Fibroblast of skin of right quadriceps (primary cell): ENCODE measurements at places on chromosomes 6 and 20.

- DNase-seq = no peak
Observed at GRCh38 chr6:121190122-121190521, 144.2 kb downstream of the TBC1D32 start.

DNA sequence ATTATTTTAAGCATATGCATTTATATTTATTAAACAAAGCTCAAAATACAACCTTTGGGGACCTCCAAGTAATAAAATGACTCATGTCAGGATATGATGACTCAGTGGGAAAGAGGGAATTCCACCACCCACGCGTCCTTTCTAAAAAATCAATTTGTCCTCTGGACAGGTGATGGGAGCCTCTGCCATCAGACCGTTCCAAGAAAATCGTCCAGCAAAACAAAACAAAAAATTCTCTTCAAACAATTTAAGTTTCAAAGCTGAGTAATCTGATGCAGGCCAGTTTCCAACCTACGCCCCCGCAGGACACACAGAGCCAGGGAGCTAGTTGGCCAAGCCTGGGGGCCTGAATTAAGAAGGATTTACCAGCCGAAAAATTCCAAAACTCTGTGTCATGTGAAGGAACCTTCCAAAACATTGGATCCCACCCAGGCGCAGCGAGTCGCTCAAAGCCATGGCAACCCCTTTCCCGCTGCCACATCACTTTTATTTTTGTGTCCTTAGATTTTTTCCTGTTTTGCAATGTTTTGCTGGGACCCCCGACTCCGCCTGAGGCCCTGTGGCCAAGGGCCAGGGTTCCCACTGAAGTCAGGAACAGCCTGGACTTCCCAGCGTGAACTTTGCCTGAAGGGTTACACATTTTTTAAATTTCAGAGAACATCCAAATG lies 95.3 kb downstream of the NFATC2 start:
- DNase-seq = peak; percentile 97

DNA sequence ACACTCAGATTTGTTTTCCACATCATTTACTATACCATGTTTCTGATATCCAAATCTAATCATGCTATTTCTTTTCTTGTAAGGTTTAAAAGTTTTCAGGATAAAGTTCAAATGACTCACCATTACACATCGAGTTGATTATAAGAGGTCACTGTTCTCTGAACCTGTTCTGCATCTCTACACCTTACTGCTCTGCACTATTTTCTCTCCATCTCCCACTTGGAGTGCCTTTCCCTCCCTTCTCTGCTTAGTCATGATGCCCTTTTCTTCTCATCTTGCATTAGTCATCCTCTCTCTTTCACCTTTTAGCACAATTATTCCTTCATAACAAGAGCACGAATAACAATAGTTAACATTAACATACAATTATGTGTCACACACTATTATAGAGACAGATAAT lies 37.5 kb upstream of the FUT9 start:
- DNase-seq = no peak

DNA sequence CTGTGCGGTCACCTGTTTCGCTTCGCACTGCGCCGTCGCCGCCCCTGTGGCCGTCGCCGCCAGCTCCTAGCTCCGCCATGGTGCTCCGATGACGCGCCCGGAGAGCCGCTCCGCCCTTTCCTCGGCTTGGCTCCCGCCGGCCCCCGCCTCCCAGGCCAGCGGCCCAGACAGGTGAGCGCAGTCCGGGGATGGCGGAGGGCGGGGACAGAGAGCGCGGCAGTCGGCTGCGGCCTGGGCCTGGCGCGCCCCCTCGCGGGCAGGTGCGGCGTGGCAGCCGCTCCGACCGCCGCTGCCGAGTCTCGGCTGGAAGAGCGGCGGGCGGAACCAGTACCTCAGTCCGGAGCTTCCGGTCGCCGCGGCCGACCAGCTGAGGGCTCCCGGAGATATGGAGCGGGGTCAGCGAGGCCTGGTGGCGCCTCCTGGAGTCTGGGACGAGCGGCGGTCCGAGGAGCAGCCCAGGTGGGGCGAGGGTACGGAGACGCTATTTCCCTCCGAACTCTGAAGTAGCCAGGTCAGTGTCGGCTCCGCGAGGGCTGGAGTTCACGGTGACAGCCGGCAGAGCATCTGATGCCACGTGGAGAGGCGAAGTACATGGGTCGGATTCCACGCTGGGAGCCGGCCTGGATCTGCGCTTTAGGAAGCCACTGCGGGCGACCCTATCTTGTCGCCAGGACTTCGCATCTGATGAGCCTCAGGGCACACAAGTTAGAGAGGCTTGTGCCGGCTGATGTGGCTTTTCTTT lies at the start of gene MAP7:
Gene MAP7 (minus strand): TSS at position 93 of the 742 bp plus-strand sequence. CDS start 14 bp downstream, at position 79.
- no peak for DNase-seq

- no peak for DNase-seq
Observed at GRCh38 chr6:131443514-131443913, 129.5 kb upstream of the ARG1 start.

DNA sequence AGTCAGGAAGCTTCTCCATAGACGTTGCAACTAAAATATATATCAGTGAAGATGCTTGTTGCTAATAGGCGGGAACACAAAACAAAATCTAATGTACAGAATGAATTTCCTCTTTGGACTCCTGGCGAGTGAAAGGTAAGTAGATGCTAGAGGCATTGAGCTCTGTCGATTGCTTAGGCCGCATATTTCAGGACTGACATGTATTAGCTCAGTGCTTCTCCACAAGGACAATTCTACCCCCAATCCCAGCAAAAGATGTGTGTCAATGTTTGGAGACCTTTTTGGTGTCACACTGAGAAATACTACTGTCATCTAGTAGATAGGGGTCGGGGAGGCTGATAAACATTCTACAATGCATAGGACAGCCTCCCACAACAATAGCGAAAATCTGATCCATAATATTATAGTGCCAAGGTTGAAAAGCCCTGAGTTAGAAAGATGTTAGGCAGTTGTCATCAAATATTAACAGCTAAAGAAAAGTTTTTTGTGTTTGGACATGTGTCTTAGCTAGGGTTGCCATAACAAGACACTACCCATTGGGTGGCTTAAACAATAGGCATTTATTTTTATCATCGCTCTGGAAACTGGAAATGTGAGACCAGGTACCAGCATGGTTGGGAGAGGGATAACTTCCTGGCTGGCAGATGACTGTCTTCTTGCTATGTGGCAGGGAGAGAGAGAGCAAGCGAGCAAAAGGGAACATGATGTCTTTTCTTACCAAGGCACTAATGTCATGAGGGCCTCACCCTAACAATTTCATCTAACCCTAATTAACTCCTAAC lies 48.0 kb upstream of the BCAS1 start:
- no peak for DNase-seq

DNA sequence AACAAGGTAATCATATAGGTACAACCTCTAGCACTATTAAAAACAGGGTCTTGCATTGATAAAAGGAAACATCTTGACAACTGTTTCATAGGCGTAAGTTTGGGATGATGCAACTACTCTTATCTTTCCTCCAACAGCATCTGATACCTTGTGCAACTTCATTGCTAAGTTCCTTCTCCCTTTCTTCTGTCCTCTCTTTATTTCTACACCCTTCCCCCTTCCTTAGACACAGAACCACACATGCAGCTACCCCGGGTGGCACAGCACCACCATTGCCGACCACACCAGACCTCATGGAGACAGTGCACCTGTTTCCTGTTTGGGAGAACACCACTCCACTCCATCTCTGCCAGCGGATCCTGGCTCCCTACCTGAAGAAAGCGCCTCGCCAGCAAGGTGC lies 14.4 kb downstream of the MYB start:
- DNase-seq = no peak

DNA sequence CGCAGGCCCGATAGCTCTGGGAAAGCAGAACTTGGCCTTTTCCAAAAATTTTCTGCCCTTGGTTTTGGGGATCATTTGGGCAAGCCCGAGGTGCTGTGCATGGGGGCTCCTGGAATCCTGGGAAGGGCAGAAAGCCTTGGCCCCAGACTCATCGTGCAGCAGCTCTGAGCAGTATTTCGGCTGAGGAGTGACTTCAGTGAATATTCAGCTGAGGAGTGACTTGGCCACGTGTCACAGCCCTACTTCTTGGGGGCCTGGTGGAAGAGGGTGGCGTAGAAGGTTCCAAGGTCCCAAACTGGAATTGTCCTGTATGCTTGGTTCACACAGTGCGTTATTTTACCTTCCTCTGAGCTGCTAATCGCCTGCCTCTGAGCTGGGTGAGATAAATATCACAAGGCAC lies 1.1 kb upstream of the BMP2 start:
- no peak for DNase-seq

GRCh38 chr6:124991764-124992295 lies 29.6 kb downstream of the RNF217 start:
- DNase-seq = no peak

- DNase-seq = no peak
Observed at GRCh38 chr6:129655334-129655733, 54.6 kb downstream of the ARHGAP18 start.
